NCI-H446 (cell line): ENCODE measurements at places on chromosomes 3 and 15.

DNA sequence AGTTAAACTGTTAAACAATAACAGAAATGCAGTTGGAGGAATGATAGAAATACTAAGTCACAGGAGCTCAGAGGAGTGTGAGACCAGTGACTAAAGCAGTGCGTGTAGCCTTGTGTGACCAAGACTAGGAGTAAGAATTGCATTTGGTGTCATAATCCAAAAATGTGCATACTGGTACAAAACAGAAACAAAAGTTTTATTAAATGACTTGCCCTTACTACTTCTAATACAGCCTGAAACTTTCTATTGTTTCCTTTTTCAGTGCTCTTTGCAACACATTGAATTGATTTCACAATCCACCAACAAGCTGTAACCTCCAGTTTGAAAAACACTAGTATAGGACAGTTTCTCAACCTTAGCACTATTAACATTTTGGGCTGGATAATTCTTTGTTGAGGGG is 17.1 kb downstream of the SNX1 start:
- DNase-seq, result no peak

DNA sequence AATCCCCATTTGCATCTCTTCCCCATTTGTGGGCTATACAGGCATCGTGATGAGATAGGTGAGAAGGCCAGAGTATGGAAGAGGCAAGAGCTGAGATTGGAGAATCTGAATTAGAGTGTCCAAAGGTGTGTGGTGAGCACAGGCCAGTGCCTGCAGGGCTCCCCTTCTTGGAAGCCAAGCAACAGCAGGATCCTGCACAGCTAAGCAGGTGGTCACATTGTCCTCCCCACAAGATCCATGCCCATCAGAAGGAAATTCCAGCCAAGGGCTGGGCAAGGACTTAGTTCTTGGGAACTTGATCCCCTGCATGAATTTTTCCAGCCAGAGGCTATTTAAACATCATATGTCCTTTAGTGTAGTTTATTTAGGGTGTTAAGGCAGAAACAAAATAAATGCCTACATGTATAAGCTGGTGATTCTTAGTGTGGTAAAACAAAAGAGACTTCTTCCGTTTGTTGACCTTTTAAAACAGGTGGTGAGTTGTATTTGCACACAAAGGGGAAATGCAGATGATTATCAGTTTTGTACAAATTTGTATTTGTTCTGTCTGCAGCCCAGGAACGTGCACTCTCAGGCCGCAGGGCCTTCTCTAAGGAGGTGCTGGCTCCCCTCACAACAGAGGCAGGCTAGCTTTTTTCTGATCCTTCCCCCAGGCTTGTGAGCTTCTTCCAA is 110.2 kb downstream of the PLCL2 start:
- DNase-seq, result no peak

DNA sequence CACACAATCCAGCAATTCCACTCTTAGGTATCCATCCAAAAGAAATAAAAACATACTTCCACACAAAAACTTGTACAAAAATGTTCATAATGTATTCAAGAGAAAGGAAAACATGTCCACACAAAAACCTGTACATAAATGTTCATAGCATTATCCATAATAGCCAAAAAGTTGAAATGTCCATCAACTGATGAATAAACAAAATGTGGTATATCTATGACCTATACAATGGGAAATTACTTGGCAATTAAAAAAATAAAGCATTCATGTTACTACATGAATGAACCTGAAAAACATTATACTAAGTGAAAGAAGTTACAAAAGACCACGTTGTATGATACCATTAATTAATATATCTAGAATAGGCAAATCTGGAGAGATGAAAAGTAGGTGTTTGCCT is 17.9 kb downstream of the FRMD5 start:
- no peak for DNase-seq

- no peak for DNase-seq
Observed at GRCh38 chr15:43067717-43068461, 37.9 kb downstream of the UBR1 start.

DNA sequence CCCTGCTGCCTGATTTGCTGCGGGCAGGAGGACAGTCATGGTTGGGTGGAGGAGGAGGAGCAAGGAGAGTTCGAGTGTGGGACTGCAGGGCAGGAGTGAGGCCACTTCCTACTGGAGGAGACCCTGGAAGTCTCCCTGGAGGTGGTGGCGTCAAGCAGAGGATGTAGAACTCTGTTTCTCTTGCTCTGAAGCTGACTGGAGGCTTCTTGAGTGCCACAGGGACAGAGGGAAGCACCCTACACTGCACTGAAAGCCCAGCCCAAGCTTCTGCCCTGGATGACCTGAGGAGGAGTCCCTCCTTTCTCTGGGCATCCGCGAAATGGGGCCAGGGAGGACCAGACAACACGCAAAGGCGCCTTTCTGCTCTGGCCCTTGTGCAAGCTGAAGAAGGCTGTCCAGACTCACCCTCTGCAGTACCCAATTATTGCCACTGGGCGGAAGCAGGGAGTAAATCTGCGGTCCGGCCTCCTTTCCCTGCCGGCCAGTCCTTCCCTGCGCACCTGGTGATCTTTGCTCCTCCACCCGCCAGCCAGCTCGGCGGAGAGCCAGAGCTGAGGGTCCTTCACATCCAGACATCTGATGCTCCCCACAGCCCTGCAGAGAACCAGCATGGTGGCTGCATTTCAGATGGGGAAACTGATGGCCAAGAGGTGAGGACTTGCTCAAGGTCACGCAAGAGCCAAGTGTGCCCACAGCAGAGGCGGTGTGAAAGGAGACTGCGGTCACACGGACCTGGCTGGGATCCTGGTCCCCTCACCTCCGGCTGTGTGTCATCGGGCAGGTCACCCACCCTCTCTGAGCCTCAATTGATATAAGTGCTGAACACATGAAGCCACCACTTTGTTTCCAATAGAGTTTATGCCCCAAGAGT is 207.1 kb downstream of the TBC1D2B start:
- no peak for DNase-seq

DNA sequence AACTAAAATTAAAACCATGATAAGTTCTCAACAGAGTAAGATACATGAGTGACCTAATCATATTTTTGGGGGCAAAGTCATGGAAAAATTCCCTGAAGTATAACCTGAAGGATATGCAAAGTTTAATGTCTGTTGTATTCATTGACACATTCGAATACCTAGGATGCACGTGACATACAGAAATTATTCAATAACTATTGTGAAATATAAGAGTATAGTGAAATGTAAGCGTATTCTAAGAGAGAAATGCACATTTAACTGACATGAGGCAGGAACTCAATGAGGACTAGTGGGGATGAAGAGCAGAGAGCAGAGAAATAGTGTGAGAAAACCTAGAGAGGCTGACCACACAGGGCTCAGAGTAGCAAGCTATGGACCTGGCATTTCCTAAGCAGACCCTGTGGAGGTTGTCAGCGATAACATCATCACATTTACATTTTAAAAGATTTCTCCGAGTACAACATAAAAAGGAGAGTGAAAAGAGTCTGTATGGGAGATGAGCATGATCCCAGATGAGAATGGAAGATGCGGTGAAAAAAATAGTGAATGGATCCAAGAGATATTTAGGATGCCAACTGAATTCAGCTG is 588.8 kb downstream of the MAGI1 start:
- no peak for DNase-seq

DNA sequence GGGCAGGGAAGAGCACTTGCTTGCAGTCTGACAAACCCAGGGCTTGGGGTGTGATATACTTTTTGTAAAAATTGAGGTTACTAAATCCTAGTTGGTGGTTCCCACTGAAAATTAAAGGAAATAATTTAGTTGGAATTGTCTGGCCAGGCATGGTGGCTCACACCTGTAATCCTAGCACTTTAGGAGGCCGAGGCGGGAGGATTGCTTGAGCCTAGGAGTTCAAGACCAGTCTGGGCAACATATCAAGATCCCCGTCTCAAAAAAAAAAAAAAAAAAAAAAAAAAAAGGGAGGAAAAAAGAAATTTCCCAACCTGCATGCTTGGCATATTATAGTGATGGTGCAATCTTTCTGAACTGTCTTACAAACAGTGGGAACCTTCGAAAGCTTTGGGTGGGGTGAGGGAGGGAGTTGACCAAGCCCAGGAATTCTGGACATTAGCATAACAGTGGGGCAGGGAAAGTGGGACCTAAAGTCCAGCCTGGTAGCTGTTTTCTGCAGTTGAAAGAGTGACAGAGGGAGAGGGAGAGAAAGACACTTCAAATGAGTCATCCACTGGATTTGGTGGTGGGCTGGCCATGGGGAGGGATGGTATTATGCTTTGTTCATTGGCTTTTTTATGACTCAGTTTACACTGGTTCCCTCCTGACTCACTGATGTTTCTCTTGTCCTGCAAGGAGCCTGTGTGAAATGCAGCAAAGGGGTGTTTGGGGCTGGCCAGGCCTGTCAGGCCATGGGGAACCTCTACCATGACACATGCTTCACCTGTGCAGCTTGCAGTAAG is 41.1 kb downstream of the LIMD1 start:
- DNase-seq, result no peak

DNA sequence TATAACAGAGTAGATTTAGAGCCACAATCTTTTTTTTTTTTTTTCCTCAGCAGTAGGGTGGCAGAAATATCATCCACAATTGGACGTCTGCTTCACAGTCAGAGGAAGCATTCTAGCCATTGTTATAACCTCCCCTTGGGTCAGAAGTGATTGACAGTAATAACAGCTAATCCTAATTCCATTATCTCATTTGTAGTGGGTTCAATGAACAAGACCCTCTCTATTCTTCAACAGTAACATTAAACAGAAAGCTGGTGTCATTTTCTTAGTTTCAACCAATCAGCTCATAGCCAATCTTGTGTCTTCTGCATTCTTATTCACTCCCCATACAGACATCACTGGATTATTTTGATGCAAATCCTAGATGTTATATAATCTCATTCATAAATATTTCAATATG is 44.6 kb downstream of the QTRT2 start:
- no peak for DNase-seq

DNA sequence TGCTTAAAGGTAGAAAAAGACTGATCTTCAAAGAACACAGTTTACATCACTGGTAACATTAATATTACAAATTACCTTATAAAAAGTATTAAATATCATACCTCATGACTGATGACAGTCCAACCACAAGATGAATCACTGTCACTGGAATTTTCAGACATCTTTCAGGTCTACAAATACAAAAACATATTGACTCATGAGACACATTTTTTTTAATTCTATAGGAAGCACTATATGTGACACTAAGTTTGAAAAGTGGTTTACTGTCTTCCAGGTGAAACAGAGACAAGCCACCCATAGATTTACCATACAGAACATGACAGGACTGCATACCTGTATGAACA is 18.9 kb downstream of the CCPG1 start:
- DNase-seq, result no peak

GRCh38 chr15:48644827-48645557 is 517 bp downstream of the FBN1 start:
- peak; percentile 19 for DNase-seq

- no peak for DNase-seq
Observed at GRCh38 chr3:160213191-160213590, 12.0 kb upstream of the C3orf80 start.

GRCh38 chr15:90683371-90683770 is 33.8 kb upstream of the BLM start:
- no peak for DNase-seq

- DNase-seq, result no peak
Observed at GRCh38 chr3:64163755-64164148, 61.5 kb downstream of the PRICKLE2 start.

- DNase-seq, result no peak
Observed at GRCh38 chr3:102179326-102180177, 255.3 kb upstream of the ZPLD1 start.

DNA sequence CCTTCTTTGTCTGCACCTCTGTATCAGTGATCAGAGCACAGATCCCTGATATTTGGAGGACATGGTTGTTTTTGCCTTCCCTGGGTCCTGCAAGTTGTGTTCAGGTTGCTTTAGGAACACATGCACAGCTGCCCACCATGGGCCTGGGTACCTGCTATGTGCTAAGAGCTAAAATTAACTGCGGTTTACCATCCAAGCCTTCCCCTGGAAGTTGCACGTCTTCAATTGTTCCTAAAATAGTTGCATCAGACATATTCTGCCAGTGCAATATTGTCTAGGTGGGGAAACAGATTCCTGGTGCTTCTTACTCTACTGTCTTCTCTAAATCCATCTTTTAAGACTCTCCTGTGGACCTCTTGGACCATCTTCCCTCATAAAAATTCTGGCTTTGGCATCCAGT is 80.9 kb downstream of the PDE8A start:
- no peak for DNase-seq

DNA sequence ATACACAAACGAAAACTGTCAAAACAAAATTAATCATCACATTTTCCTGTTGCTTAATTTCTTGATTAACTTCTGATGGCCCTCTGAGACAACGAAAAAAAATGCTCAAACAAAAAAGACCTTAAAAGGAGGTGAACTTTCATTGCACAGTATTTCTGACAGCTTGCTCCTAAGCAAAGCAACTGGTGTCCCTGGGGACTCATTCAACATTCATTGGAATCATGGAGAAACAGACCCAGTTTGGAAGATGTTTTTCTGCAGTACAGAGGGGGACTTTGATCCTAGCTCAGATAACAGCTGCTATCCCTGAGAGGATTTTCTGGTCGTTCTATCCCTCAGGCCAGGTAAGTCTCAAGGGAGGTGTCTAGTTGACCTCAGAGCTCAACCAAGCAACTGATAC is 378.7 kb upstream of the ATP11B start:
- DNase-seq, result peak; percentile 61

DNA sequence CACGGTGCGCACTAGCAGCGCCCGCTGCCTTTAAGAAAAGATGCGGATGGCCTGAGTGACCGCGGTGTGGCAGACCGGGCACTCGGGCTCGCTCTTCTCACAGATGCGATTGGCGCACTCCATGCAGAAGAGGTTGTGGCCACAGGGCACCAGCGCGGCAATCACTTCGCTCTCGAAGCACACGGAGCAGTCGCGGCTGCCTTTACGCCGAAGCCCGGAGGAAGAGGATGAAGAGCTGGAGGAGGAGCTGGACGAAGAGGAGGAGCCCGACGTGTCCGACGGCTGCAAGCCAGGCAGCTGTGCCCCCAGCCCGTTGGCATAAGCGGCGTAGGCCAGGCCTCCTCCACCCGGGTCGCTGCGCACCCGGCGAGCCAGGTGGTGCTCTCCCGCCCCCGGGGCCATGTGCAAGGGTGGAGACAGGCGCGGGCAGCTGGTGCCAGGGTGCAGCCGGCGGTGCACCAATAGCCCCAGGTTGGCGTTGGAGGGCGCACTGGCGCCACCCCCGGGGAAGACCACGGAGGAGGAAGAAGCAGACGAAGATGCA is 2.6 kb downstream of the MEX3B start:
- DNase-seq, result no peak

DNA sequence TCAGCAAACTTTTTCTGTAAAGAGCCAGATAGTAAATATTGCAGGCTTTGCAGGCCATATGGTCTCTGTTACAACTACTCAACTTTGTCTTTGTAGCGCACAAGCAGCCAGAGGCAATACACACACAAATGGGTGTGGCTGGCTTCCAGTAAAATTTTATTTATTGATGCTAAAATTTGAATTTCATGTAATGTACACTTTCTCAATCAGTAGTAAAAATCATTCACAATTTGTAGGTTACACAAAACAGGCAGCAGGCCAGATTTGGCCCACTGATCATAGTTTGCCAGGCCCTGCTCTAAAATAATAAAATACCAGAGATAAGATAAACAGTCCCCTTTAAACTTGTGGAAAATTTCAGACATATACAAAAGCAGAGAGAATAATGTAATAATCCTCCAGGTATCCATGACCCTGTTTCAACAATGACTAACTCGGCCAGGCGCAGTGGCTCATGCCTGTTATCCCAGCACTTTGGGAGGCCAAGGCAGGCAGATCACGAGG is 330.3 kb downstream of the SHQ1 start:
- no peak for DNase-seq

GRCh38 chr3:45964139-45964538 is 20.9 kb downstream of the CXCR6 start:
- no peak for DNase-seq
